NCI-H1417 treated with DMSO at 0.1 percent for 48 hours (cell line): ENCODE measurements at places on chromosomes 6 and 20.

DNA sequence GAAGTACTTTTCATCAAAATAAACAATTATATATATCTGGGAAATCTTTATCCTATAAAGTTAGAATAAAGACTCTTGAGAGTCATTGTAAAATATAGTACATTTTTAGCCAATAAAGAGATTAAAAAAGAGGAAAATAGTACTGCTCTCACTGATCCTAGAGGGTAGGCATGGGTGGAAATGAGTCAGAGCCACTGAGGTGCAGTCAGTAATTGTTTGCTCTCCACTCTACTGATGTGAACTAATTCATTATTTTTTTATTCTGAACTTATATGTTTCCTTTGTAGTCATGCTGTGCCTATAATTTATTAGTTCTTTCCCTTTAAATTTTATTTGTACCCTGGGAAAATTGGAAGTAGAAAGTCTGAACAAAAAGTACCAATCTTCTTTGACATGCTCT lies 1359.4 kb upstream of the GJE1 start:
- DNase-seq, result no peak

- no peak for DNase-seq
Observed at GRCh38 chr20:14264869-14265268, 72.5 kb downstream of the FLRT3 start.

DNA sequence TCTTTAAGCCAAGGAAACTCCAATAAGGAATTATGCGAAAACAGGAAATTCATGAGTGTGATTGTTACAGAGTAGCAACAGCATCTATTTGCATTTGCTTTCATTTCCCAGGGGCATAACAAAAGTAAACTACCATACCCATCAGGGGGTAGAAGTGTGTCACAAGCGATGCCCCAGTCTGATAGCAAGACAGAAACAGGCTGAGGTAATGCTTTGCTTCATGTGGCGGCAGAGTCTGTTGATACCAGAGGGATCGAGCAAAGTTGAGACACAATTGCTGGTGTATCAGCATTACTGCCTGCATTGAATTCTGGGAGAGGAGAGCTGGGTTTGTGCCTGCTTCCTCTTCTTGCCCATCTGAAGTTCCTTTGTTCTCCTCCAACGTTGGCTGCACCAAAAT lies 51.2 kb upstream of the LYRM2 start:
- no peak for DNase-seq

GRCh38 chr6:128275030-128275429 lies 245.4 kb downstream of the PTPRK start:
- no peak for DNase-seq

- DNase-seq, result no peak
Observed at GRCh38 chr20:54131675-54132611, 41.8 kb downstream of the CYP24A1 start.

DNA sequence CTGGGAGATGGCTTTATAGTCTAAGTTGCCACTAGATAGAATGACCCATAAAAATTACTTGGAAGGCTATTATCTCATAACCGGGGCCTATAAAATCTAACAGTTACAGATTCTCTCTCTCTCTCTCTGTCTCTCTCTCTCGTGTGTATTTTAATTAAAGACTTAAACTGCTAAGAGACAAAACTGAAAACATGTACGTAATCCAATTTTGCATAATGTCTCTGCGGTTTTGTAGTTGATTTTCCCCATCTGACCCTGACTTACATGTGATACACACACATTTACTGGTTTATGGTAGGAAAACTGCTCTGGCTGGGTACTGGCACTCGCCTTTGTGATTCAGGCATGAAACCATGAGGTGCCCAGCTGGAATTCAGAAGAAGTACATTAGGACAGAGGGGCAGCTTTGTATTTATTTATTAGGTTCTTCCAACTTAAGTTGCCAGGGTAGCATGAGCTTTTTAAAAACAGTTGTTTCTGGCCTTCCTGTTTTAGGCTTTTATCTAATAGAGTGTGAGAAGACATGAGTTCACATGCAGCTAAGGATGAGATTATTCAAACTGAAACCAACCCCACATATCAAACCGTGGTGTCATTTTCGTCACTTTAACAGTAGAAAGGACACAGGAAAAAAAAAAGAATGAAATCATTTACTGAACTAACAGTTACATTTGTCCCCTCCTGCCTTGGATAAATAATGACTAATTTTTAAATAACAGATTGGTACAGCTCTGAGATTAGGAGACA lies 182.5 kb downstream of the GMPR start:
- DNase-seq, result no peak

DNA sequence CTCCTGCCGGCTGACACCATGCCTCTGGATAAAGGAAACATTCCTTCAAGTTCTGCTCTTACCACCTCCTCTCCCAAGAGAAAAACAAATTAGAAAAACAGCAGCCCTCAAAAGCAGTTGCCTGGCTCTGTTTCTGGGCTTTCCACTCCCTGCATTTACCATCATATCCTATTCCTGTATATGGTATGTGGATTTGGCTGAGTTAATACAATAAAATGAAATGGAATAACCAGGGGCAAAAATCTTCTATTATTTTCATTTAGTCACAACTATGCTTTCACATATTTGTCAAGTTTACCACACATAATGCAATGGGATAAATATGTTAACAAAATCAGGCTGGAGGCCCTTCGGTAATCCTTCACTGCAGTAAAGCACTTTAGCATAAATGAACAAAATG lies 34.3 kb downstream of the COL12A1 start:
- DNase-seq, result no peak

- DNase-seq, result no peak
Observed at GRCh38 chr20:49620364-49621240, 52.7 kb upstream of the PTGIS start.

- no peak for DNase-seq
Observed at GRCh38 chr6:151537556-151537955, 43.7 kb downstream of the CCDC170 start.

DNA sequence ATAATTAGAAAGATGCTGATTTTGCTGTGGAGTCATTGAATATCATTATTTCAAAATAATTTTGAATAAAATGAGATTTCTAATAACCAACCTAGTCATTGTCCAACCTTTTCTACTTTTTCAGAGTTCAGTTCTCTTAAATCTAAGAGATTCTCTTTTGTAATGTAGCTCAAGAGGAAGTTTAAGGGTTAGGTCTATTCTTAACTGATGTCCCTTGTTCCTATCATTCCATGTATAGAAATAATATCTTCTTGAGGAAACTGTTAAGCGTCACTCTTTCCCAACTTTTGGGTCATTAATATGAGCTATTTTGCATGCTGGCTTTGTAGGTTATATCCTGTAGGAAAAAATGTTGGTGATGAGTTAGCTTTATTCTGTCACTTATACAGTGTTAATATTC lies 27.0 kb downstream of the RNF144B start:
- no peak for DNase-seq

DNA sequence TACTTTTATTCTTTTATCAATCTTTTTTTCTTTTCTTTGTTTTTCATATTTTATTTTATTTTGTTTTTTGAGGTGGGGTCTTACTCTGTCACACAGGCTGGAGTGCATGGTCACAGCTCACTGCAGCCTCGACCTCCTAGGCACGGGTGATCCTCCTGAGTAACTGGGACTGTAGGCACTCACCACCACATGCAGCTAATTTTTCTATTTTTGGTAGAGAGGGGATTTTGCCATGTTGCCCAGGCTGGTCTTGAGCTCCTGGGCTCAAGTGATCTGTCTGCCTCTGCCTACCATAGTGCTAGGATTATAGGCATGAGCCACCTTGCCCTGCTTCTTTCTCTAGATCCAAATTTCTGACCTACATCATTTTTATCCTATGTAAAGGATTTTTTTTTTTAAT lies 153.2 kb downstream of the CDKAL1 start:
- no peak for DNase-seq

DNA sequence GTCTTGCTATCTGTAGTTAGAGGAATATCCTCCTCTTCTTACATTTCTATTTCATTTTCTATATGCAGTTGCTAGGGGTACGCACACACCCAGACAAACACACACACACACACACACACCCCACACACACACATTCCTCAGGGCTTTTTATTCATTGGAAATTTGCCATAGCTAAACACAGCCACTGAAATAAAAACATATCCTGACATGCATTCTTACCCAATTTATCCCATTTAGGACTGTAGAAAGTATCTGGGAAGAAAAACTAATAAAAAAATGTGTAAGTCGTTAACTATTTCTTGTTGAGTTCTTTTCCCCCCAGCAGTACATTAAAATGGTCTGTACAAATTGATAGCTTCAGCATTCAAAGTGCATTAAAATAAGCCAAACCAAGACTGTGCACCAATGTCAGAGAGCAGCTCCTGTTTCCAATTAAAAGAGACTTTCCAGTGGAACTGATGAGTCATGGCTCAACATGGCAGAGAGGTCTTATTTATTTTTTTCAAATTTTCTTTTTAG lies 357.9 kb upstream of the AGPAT4 start:
- DNase-seq, result no peak

GRCh38 chr6:170080169-170080827 lies 210.6 kb downstream of the DLL1 start:
- no peak for DNase-seq
